AG09319 (cell line): ENCODE measurements at places on chromosomes 7 and 10.

DNA sequence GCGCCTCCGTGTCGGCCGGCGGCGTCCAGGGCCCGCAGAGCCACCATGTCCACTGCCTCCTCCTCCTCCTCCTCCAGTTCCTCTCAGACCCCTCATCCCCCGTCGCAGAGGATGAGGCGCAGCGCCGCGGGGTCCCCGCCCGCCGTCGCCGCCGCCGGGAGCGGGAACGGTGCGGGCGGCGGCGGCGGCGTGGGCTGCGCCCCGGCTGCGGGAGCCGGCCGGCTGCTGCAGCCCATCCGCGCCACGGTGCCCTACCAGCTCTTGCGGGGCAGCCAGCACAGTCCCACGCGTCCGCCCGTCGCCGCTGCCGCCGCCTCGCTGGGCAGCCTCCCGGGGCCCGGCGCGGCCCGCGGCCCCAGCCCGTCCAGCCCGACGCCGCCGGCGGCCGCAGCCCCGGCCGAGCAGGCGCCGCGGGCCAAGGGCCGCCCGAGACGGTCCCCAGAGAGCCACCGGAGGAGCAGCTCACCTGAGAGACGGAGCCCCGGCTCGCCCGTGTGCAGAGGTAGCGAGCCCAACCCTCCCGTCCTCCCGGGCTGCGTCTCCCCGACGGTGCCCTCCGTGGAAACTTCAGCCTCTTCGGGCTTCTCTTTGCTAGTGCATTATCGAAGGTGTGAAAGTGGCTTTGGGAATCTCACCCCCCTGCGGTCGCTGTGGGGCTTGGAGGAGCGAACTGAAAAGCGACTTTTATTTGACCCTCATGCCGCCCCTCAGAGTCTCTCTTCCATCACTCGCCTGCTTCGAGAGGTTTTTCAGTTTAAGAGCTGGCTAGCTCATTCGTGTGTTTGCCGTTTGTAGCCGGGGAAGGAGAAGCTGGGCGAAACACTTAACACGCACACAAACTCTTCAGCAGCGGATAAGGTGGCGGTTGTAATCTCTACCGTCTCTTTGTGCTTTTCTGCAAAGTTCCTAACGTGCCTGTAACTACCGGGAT lies 975 bp downstream of the GLCCI1 start:
- no peak for DNase-seq

GRCh38 chr7:113289140-113289740 lies 170.9 kb upstream of the SMIM30 start:
- DNase-seq: peak; percentile 34

DNA sequence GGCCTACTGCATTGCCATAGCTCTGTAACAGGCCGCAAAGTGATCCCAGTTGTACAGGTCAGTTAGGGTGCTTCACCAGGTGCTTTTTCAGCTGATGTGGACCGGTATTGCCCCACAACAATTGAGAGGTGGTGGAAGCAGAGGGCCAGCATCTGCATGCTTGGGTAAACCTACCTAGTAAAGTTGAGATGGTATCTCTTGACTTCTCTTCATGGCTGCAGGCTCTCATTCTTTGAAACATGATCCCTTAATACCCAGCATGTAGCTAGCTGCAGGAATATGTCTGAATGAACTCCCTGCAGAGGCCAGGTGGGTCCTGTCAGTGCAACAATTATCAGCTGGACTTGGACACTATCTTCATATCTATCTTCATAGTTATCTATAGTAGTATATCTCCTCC lies 60.7 kb upstream of the CCDC6 start:
- no peak for DNase-seq

- DNase-seq: no peak
These were observed 584.2 kb upstream of the MBL2 start for GRCh38 chr10:53356616-53357349.

GRCh38 chr7:111560773-111561653 lies 1.3 kb downstream of the IMMP2L start:
- no peak for DNase-seq

DNA sequence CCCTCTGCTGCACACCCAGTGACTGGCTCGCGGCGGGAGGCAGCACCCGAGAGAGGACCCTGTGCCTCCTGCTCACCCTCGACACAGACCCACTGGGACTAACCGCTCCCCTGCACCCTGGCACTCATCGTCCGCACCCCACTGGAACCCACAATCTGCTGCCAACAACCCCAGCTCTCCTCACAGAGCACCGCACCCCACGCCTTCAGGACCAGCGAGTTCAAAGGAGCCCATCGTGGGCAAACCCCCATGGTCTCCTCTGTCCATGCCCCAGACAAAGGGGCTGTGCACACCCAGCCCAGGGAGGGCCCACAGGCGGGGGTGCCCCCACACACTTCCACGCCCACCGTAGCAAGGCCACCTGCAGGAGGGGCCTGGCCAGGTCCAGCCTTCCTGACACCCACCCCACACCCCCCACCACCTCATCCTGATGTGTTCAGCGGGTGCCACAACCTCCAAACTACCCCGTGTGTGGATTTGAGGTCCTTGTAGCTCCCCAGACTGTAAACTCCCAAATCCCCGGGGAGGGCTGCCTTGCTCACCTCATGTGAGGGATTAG lies 14.0 kb downstream of the RASGEF1A start:
- no peak for DNase-seq

GRCh38 chr7:125033506-125033905 lies 103.9 kb upstream of the POT1 start:
- DNase-seq: no peak

DNA sequence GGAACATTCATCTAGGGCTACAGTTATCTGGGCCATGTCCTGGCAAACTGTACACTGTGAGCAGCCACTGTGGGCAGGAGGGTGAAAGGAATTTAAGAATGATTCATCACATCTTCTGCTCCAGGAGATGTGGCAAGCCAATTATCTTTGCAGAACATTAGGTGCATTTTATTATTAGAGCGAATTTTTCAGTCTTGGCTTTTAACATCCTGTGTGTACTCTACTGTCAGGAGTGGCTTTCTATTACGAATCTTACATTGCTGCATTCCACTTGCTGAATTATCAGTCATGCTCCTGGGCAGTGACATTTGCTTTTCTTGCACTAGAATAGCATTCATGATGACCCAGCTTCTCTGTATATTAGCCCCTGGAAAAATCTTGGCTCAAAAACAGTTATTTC lies 109.2 kb upstream of the TARP start:
- DNase-seq: peak; percentile 3

GRCh38 chr10:86836044-86836443 lies 79.6 kb downstream of the BMPR1A start:
- DNase-seq: no peak

GRCh38 chr7:44673771-44674170 lies 67.3 kb downstream of the OGDH start:
- DNase-seq: no peak

DNA sequence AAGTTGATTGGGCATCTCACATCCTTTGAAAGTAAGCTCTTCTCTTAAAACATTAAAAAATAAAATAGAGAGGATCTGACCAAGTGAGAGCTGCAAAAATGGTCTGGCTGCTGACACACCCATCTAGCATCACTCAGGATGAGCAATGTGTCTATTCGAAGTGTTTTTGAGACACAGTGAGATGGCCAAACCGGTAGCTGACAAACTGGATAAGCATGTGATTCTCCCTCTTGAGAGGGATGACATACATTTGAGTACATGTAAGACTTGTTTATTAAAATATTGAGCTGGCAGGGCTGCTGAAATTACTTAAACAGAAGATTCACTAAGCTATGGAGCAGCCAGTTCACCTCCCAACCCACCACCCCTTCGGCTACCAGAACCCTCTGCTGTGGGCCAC lies 333.9 kb downstream of the ADRA2A start:
- no peak for DNase-seq

DNA sequence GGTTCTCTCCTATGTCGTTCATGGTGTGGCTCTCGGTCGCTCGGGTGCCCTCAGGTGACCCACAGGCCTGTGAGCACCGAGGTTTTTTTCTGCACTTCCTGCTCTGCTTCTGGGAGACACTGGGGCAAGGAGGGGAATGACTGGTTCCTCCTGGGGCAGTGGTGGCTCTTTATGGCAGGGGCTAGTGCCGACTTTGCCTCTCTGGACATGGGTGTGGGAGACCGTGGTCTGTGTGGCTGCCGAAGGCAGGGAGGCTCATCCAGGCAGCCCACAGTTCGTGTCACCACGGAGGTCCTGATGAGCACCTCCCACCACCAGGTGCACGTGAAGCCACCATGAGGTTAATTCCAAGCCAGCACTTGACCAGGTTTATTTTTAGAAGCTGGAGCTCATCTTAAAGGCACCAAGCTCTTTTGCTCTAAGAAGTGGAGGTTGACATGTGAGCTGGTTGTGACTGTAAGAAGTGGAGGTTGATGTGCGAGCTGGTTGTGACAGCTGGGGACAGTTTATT lies 24.7 kb upstream of the DPYSL4 start:
- DNase-seq: no peak

DNA sequence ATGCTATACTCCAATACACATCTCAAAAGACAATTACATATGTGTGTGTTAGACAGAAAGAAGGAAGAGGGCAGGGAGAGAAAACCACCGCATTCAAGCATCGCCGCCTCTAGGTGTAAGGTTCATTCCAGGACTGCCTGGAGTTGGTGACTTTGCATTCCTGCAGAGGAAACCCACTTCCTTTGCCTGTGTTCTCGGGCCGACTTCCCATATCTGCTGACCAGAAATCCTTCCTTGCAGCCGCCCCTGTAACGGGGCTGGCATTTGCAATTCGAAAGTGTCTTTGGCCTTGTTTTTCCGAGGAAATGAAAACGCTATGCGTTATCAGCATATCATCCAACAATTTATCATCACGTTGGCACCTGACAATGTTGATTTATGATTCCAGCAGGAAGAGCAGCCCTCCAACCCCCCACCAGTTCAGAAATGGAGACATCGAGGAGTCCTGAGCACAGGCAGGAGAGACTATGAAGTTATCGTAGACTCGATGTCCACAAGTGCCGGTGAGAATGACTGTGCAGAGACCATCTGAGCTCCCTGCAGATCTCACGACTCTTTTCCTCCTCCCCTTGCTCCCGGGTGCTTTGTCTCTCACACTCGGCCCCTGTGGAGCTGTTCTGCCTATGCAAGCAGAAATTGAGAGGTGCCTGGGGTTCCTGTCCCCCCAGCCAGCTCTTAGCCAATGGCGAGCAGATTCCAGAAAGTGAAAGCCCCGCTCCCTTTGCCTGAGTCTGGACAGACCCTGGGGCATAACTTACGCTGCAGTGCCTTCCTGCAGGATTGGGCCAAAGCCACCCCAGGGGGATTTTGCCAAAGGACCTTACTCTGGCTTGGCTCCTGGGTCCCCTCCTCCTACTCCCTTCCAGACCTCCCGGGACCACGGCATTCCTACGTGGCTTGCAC lies 68.9 kb upstream of the FOXK1 start:
- DNase-seq: no peak

DNA sequence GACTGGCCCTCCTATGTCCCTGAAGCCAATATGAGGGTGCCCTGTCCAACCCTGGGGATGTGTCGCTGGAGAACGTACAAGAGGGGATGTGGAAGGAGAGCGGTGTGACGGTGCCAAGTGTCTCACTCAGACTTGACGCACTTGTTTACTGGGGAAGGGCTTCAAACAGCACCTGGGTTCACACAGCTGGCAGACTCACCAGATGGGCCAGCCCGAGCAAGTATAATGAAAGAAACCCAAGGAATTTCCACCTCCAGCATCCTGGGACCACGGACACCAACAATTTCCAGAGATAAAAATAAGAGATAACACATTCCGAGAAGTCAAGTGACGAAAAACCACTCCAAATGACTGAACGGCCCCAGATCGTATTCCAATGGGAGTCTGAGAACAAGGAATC lies 5.3 kb downstream of the ATP5MF start:
- DNase-seq: no peak

DNA sequence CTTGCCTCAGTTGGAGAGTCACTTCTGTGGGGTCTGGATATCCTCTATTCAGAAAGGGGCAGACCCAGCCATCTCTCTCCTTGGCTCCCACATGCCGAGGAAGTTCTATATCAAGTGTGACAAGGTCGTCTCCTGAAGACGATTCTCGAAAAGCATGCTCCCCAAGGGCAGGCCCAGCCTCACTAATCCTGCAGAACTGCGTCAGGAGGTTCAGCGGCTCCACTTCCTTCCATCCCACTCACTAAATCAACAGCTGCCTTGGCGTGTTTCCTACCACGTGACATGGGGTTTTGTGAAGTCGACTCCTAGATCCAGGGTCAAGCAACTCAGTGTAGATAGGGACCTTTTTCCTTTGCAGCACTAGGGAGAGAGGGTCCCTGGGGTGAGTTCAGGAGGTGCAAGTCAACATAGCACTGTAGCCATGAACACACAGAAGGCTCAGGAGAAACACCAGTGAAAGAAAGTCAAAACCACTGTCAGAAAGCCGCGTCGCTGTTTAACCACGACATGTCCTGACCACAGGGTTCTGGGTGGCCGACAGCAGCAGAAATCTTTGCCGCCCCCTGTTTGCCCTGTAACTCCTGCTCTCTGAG lies 156.4 kb downstream of the PRPF18 start:
- no peak for DNase-seq

DNA sequence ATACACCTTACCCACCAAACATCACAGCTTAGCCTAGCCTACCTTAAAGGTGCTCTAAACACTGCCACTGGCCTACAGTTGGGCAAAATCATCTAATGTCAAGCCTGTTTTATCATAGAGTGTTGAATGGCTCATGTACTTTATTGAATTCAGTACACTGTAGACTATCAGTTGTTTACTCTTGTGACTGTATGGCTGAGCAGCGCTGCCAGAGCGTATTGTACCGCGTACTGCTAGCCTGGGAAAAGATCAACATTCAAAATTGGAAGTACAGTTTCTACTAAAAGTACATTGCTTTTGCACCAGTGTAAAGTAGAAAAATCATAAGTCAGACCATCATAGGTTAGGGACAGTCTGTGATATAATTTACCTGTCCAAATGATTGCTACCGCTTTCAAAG lies 226.8 kb downstream of the PRPF18 start:
- no peak for DNase-seq

DNA sequence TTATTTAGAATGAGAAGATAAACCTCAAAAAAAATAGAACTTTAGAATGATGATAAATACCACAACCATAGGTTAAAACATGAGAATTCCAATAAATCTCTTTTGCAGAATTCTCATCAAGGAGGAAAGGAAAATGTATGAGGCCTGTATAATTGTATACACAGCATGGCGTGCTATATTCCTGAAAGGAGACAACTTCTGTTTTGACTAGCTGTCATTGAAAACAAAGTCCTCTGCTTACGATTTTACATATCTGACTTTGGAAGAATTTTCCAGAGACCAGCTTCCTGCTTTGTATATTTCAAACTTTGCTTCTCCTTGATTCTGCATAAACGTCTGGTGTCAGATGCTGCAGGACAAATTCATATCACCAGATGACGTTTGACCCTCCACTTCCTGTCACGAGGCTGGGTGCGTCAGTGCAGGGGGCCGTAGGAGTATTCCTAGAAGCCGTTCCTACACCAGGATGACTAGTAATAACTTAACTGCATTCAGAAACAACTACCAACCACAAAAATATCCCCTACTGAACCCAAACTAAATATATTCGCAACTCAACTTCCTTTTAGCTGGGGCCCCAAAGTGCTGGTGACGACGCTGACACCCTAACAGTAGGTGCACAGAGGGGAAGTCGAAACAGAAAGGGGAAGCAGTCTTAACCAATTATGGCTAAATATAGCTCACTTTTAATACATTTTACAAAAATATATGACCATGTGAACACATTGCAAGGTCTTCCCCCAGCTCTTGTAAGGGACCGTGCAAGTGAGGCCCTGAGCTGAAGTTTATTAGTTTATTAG lies 178.6 kb upstream of the INHBA start:
- DNase-seq: no peak
